ENCODE measurements at places on chromosomes 4 and X.
A peak's percentile ranks its signal among the peaks of the same experiment; 100 is the strongest.

GRCh38 chr4:165540206-165540830 lies 161.5 kb downstream of the CPE start:
- no peak for DNase-seq

DNA sequence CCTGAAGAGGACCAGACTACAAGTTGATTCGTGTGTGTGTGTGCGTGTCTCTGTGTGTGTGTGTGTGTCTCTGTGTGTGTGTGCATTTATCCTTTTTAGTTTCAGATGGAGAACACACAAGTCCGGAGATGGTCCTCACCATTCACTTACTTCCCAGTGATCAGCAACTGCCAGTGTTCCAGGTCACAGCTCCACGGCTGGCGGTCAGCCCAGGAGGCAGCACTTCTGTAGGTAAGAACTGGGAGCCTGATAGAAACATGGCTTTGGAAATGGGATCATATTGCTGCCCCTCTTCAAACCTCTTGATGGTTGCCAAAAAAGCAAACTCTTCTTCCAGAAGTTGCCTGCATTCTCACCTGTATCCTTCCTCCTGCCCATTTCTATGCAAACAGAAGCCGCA lies 122.6 kb upstream of the ANXA3 start:
- no peak for DNase-seq

- DNase-seq = no peak
These were observed 3.1 kb downstream of the KDM6A start for GRCh38 chrX:44876086-44876485.

GRCh38 chrX:119236623-119237561 lies 807 bp downstream of the PGRMC1 start:
- peak; percentile 2 for DNase-seq

DNA sequence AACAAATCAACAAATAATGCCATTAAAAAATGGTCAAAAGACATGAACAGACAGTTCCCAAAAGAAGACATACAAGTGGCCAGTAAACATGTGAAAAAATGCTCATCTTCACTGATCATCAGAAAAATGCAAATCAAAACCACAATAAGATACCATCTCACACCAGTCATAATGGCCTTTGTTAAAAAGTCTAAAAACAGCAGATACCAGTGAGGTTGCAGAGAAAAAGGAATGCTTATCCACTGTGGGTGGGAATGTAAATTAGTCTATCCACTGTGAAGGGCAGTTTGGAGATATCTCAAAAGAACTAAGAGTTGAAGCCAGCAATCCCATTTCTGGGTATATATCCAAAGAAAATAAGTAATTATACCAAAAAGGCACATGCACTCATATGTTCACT lies 668.1 kb upstream of the CPEB2 start:
- DNase-seq = no peak

- no peak for DNase-seq
These were observed 1113.1 kb downstream of the FAT4 start for GRCh38 chr4:126427853-126428252.

DNA sequence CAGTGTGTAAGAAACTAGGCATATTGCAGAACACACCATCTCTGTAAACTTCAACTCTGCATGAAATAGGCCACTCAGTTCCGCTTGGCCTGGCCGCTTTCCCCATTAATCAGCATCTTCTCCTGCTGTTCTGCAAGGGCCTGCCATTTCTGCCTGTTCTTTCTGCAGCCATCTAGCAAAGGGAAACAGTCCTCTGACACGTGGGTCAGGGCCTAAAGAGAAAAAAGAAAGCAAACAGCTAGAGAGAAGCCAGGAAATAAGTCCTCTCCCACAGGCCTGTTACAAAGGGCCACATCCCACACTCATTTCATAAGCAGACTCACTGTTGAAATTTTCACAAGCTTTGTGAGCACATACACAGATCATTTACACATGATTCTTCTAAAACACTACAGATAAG lies 130.1 kb downstream of the PDE5A start:
- peak; percentile 68 for DNase-seq

DNA sequence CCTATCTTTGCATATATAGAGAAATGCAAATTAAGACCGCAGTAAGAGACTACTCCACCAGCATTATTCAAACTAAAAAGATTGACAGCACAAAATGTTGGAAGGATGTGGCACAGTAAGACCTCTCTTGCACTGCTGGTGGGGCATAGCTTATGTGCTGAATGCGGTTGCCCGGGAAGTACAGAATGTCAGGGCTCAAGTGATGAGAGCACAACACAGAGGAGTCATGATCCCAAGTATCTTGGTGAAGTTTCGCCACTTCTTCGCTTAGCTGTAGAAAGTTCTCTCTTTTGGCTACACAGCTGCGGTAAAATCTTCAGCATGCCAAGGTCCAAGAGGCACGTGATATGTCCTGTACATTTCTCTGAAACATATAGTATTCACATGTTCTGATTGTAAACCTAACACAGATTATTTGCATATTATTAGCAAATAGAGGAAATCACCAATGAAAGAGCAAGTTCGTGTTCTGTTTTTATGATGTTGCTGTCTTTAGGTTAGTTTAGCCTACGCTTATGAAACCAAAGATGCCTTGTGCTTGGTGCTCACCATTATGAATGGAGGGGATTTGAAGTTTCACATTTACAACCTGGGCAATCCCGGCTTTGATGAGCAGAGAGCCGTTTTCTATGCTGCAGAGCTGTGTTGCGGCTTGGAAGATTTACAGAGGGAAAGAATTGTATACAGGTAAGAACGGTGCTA lies 55.0 kb downstream of the HTT-AS start:
- DNase-seq = no peak

DNA sequence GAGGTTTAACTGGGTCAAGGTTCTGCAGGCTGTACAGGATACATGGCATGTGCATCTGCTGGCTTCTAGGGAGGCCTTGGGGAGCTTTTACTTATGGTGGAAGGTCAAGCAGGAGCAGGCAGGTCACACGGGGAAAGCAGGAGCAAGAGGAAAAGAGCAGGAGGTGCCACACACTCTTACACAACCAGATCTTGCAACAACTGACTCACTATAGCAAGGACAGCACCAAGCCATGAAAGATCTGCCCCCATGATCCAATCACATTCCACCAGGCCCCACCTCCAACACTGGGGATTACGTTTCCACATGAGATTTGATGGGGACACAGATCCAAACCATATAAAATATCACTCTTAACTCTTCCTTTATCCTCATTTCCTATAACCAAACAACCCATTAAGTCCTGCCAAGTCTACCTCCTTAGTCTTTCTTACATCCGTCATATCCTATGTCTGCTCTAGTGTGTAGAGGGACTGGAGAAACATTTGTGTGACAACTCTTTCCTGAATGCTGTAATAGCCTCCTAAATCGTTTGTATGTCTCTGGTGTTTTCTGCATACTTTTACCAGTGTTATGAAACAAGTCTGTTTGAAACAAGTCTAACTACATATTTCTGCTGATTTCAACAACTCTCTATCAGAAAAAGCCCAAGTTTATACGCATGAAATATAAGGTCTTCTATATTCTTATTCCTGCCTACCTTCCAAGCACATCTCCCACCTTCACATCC lies 8.3 kb upstream of the RAP2C start:
- peak; percentile 31 for DNase-seq

DNA sequence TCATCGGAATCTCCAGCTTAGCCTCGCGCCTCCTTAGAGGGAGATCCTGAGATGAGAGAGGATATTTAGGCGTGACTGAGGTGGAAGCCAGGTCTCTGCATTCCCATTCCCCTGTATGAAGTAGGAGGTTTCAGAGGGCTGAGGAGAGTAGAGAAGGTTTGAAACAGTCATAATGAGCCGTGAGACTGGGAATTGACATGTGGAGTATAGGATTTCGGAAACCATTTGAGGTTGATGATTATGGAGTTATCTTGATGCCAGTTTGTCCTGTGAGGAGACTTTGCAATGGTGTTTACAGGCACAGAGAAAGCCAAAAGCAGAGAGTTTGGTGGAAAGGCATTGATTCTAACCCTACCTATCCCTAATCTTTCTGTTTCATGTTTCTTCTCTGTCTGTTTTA lies 2.0 kb downstream of the CHST7 start:
- DNase-seq = no peak

- DNase-seq = no peak
These were observed 196.5 kb upstream of the HS3ST1 start for GRCh38 chr4:11625211-11625610.

DNA sequence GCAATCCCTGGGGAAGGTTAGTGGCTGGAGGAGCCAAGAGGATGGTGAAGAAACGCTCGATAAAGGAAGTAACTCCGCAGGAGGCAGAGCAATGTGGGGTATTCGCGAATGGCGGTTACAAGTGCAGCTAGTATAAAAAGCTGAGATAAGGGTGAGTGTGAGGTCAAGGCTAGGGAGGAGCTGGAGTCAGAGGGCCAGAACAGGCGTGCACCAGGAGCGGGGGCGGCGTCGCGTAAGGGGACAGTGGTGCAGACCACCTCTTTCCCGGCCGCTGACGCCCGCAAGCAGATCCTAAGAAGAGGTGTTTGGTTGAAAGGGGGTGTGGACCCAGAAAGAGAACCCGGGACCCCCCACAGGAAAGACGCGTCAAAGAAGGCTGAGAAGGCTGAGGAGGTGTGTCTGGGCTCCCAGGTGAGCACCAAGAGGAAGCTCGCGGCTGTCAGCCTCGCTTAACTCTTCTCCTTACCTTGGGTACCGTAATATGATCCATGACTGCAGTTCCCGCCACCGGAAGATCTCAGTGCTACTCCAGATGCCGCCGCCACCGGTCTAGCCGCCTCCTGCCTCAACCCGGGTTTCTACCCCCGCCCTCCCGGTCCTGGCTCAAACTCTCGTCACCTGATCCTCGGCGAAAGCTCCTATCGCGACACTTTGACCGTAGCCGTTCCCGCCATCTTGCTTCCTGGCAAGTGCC lies at the start of gene MTMR8:
MTMR8 (minus strand) TSS at position 579 of the 694 bp plus-strand sequence; CDS start at position 490, 89 bp downstream.
- peak; percentile 65 for DNase-seq

DNA sequence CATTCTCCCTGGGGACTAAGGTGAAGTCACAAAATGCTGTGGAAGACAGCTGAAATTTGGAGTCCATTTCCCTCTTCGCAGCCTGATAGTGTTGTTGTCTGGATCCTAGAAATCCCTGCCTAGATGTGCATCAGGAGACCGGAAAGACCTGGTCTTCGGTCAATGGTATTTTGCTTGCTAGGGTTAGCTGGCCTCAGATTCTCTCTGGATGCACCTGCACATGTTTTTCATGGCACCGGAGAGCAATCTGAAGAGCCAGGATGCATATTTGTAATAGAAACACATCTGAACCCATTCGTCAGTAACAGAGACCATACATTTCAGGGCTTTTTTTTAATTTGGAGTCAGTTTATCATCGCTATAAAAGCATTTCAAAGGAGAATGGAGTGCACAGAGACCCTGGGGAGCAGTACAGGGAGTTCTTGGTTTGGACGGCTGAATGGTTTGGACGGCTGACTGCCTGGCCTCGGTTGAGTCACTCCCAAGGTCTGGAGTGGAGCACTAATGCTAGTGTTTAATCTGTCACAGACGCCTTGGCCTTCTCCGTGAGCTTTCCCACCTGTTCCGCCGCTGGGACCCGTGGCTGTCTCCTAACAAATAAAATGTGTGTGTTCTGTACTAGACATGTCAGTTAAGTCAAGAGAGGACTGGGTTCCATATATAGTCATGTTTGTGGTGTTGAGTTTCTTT lies 7.5 kb upstream of the PDLIM3 start:
- no peak for DNase-seq

DNA sequence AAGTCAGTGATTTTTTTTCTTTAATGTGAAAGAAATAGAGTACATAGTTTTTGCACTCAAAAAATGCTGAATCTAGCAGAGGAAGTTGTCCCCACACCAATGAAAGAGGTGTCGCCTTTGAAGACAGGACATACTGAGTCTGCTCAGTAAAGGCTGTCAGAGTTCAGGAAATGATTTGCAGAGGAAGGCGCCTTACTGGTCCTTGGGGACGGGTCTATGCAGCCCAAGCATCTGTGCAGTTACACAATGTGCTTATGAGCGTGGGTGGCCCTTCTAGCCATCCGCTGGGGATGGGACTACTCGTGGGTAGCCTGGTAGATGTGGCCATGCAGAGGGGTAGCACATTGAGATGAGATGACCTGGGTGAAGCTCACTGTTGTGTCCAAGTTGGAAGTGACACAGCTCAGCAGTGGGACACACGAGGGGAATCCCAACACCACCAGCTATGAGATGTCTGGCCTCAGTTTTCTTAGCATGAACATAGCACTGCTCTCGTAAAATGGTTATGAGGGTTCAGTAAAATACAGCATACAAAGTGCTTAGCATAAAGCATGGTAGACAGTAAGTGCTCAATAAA lies 116.5 kb upstream of the RBPJ start:
- DNase-seq = no peak

- no peak for DNase-seq
These were observed 76.2 kb downstream of the CXCL13 start for GRCh38 chr4:77681792-77682191.

GRCh38 chr4:87185146-87185870 lies 35.1 kb downstream of the KLHL8 start:
- DNase-seq = no peak

GRCh38 chrX:32408389-32408788 lies 803.0 kb downstream of the DMD start:
- DNase-seq = no peak

Measured in inflammatory macrophage (primary cell).